ENCODE measurements at places on chromosomes 3 and 15. TPM values are rescaled to one million over a fixed set of nuclear protein-coding genes. Genes with fewer than 3 reads are reported as not detected.

- no peaks in the 10 kb centered on the region for H3K27me3 ChIP-seq
- no peak for DNase-seq
- no peak overlapping the region for H3K4me3 ChIP-seq
- no peaks in the 10 kb centered on the region for H3K4me1 ChIP-seq
Measured at GRCh38 chr15:47206358-47206978, 510.8 kb upstream of the SEMA6D start.

DNA sequence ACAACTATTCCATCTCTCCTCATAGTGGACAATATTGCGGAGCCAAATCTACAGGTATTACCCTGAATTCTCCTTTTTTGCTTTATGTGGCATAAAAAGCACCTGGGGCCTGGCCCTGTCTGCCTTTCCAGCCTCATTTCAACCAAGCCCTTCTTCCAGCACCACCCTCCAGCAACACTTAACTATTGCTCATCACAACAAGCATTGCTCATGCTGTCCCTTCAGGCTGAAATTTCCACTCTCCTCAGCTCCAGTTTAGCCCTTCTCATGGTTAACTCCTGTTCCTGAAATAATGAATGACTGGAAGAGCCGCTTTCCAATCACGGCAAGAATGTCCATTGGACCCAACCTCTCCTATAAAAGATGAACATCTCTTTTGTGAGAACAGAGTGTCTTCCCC is 107.4 kb downstream of the P2RY1 start:
- no peaks in the 10 kb centered on the region for H3K4me1 ChIP-seq
- no peaks in the 10 kb centered on the region for H3K27me3 ChIP-seq
- H3K36me3 ChIP-seq = no peaks in the 10 kb centered on the region
- H3K27ac ChIP-seq = no peak overlapping the region

GRCh38 chr3:29186982-29187725 is 93.7 kb upstream of the RBMS3 start:
- H3K36me3 ChIP-seq = no peaks in the 10 kb centered on the region
- no peak for DNase-seq
- no peak overlapping the region for H3K4me3 ChIP-seq
- no peak overlapping the region for H3K27ac ChIP-seq
- no peaks in the 10 kb centered on the region for H3K4me1 ChIP-seq
- no peaks in the 10 kb centered on the region for H3K27me3 ChIP-seq

DNA sequence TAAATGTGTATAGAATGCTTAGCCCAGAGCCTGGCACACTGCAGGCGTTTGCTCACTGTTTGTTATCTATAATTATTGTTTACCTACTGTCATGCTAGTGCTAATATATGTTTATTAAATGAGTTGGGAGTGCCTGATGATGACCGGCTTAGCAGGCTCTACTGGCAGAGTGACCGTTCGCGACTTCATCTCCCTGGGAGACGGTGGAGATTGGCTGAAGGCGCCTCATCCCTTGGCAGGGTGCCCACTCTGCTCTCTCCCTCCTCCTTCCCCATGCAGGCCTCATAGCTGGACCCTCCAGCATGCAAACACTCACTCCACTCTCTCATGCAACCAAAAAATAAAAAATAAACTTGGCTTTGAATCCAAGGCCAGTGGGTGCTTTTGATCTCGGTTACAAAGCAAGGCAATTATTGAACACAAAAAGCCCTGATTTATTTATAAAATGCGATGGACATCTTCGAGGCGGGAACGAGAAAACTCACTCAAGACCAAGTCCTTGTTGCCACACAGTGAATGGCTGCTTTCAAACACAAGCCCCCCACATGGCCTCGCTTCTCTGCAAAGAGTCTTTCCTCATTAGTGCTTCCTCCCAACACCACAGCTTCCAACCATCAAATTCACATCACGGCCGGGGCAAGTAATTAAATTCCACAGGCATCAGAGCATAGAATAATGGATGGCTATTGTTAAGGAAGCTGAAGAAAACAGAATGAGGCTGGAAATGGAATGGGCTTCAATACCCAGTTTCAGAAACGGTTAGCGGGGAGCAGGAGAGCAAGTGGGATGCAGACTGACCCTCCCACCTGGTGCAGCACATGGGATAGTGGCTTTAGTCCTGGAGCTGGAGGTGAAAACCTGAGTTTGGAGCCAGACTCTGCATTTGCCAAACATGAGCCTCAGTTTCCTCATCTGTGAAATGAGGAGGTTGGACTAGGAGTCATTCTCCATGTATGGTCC is 135.7 kb upstream of the RAD18 start:
- H3K4me3 ChIP-seq = no peak overlapping the region
- H3K36me3 ChIP-seq = no peaks in the 10 kb centered on the region
- H3K27ac ChIP-seq = no peak overlapping the region
- H3K27me3 ChIP-seq = no peaks in the 10 kb centered on the region
- DNase-seq = no peak
- H3K4me1 ChIP-seq = no peaks in the 10 kb centered on the region

DNA sequence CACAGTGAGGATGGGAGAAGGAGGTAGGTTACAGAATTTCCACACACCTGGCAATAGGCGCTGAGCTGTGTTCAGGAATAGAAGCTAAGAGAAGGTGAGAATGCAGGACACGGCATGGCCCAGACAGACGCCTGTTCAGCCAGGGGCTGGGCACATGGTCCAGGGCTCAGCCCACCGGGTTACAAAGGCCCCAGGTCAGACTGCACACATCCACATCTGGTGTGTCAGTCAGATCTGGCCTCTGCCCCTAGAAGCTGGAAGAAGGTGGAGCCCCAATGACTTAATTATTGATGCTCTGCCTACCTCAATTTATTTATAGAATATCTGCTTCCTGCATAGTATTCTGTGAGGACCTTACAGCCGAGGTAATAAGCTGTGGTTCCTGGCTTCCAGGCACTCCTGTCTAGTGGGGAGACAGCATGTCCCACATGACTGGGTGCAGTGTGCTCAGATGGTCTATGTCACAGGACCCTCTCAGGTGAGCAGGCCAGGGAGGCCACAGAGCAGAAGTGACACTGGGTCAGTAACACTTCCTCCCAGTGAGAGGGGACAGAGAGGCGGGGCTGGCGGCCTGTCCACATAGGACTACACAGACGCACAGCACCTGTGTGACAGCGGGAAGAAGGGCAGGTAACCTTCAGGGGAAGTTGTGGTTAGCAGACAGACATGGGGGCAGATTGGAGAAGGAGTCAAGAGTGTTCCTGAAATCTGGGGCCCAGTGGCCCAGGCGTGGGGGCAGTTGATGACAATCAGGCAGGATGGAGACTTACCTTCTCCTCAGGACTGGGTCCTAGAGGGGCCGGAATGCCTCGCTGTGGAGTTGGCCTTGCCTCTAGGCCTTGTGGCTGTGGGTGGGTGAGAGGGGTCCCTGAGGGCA is 38.6 kb upstream of the PLXNA1 start:
- H3K36me3 ChIP-seq = no peaks in the 10 kb centered on the region
- H3K27ac ChIP-seq = no peak overlapping the region
- H3K27me3 ChIP-seq = no peaks in the 10 kb centered on the region
- no peaks in the 10 kb centered on the region for H3K4me1 ChIP-seq

DNA sequence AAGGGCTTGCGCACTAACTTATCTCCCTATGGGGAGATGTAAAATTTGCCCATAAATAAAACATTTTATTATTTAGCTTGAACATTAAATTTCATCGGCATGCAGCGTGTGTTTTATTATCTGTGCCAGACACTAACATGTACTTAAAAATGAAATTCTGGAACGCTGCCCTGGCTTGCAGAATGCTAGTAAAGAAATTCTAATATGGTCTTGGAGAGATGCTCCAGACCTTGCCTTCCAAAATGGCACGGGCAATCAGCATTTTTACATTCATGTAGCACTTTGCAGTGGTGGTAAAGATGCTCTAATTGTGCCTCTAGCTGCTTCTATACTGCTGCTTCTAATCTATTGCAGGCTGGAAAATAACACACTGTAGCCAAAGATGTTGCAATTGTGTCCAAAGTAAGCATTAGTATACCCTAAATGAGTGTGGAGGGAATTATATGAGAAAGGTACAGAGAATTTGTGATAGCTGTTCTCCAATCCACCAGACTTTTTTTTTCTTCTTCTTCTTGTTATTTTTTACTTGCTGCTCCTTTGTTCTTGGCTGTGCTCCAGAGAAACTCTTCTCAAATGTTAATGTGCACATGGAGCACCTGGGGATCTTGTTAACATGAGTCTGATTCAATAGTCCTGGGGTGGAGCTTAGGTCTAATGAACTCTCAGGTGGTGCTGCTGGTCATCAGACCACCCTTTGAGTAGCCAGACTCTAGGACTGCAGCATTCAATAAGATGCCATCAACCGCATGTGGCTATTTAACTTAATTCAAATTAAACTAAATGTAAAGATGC is 47.3 kb downstream of the CRABP1 start:
- no peaks in the 10 kb centered on the region for H3K36me3 ChIP-seq
- DNase-seq = no peak
- peaks cover 7% of the 10 kb centered on the region for H3K27me3 ChIP-seq
- H3K4me3 ChIP-seq = no peak overlapping the region

- DNase-seq = no peak
- no peaks in the 10 kb centered on the region for H3K4me1 ChIP-seq
- no peak overlapping the region for H3K27ac ChIP-seq
- H3K4me3 ChIP-seq = no peak overlapping the region
Measured at GRCh38 chr3:148962513-148962912, 28.8 kb upstream of the GYG1 start.

- H3K27me3 ChIP-seq = no peaks in the 10 kb centered on the region
- no peak for DNase-seq
- no peaks in the 10 kb centered on the region for H3K36me3 ChIP-seq
- H3K4me3 ChIP-seq = no peak overlapping the region
Measured at GRCh38 chr3:104132566-104133403, 1233.9 kb upstream of the ALCAM start.

DNA sequence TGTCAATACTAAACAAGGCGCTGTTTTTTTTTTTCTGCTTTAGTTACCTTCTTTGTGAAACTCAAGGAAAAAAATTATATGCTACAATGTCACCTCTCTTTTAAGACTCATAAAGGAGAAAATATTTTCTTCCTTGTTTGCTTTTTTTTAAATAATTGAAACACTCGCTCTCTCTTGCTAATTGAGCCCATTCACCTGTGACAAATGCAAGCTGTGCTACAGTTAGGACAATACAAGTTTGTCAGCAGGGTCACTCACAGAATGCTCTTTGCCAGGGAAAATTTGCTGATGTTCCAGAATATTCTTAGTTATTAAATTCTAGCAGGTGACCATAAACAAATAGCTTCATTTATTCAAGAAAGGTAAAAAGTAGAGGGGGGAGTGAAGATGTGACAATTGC is 375.9 kb upstream of the DPPA4 start:
- no peak for DNase-seq
- H3K36me3 ChIP-seq = no peaks in the 10 kb centered on the region
- H3K4me1 ChIP-seq = no peaks in the 10 kb centered on the region
- no peak overlapping the region for H3K27ac ChIP-seq
- no peak overlapping the region for H3K4me3 ChIP-seq
- no peaks in the 10 kb centered on the region for H3K27me3 ChIP-seq

The NTRK3 gene
- 0.78 TPM for total RNA-seq

The CHAC1 gene
- 0.47 TPM for total RNA-seq

The ITPKA gene
- total RNA-seq = not detected
